ENCODE measurements at places on chromosomes 5 and 9.

DNA sequence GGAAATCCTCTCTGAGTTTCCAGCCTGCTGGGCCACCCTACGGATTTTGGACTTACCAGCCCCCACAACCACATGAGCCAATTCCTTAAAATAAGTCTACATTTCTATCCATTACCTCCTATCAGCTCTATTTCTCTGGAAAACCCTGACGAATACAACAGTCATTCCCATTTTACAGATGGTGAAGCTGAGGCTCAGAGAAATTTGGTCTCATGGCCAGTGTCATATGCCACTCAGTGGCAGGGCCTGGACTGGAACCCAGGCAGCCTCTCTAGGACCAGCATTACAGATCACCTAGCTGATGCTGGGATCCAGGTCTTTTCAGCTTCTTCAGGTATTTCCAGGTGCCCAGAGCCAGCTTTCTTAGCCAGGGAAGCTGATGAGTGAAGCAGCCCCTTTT is 45.0 kb upstream of the SH3PXD2B start:
- no peak for DNase-seq

GRCh38 chr5:80103371-80103770 is 68.2 kb downstream of the THBS4 start:
- DNase-seq, result no peak

DNA sequence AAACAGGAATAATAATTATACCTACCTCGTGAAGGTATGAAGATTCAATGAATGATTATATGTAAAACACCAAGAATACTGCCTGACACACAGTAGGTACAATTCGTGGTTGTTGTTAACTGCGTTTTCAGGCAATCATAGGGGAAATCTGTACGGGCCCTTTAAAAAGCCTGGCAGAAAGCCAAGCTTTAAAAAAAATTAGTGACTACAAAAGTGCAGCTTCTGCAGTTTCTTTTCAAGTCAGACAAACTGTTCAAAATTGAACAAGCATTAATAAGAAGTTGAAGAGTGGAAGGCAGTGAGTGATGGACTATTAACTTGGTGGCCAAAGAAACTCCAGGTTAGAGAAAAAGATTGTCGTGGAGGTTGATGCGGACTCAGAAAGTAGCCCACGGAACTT is 85.9 kb upstream of the TRIO start:
- no peak for DNase-seq

- no peak for DNase-seq
These were observed 125.2 kb upstream of the SLC24A2 start for GRCh38 chr9:19914044-19914443.

GRCh38 chr9:81969971-81970370 is 18.6 kb upstream of the SPATA31D1 start:
- DNase-seq, result no peak

GRCh38 chr9:14424983-14425382 is 111.0 kb upstream of the NFIB start:
- no peak for DNase-seq

DNA sequence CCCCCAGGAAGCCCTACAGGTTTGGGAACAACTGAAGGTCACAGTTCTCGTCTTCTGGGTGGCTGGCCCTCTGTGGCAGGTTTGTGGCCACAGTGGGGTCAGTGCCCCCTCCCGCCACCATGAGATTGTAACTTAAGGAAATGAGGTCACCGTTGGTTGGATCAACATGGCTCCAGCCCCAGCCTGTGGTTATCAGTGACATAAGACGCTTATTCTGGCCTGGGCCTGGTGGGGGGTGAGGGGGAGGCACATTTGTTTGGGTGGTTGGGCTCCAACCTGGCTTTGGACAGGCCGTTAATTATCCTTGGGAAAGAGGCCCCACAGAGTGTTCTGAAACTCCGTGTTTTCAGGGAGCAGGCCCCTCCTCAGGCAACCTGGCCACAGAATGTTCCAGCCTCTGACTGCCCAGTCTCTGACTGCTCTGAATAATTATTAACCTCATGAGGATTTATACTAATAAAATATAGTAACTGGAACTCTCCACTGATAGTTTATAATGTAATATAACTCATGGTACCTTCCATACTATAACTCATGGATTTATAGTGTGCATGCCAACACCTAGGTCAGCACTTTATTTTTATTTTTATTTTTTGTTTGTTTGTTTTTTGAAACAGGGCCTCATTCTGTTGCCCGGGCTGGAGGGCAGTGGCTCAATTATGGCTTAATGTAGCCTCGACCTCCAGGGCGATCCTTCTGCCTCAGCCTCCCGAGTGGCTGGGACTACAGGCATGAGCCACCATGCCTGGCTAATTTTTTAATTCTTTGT is 58.0 kb upstream of the RPL26L1 start:
- no peak for DNase-seq

GRCh38 chr9:126523611-126524111 is 90.1 kb upstream of the LMX1B start:
- DNase-seq, result no peak

DNA sequence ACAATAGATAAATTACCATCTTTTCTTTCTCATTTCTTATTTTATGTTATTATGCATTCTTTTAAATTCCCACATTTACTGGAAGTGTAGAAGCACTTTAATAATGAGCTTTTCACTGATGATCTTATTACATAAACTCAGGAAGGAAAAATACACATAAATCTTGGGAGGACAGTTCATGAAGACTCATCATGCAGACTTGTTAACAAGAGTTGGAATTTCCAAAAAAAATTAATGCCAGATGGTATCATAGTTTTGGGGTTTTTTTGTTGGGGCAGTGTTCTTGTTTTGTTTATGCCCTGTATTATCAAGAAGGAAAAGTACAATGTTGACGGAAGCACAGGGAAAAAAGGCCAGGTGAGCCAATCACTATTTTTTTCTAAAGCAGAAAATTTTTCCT is 35.1 kb downstream of the CEMIP2 start:
- no peak for DNase-seq

- no peak for DNase-seq
These were observed 11.8 kb downstream of the QRFP start for GRCh38 chr9:130884542-130885483.

GRCh38 chr9:69283003-69283402 is 42.0 kb upstream of the ENTREP1 start:
- DNase-seq, result no peak

DNA sequence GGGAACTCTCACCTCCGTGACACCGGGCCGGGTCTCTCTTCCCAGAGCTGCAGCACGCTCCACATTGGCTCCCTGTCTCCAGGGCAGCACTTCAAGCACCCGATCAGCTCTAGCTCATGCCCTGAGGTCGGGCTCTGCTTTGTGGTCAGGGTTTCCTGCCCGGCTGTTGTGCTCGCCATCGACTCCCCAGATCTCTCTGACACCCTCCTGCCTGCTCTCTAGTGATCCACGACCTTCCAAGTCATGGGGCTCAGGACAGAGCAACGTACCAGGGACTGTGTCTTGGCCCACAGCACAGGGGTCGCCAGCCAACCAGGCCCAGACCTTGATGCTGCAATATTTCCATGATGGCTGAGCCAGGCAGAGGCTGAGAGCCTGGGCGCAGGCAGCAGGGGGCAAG is 45.1 kb downstream of the PRRT1B start:
- no peak for DNase-seq

DNA sequence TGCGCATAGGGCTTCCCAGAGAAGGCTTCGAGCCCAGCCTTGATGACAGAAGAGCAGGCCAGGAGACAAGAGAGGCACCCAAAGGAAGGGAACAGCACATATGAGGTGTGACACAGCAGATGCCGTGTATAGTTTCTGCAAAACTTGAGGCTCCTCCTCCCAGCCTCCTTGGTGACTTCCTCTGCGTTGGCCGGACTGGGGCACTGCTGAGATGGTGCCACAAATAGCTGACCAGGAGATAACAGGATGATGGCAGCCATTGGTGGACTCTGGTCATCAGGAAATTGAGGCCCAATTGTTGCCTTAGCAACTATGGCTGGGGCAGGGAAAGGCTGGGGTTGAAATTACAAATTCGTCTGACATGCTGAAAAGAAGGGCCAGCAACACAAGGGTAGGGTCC is 4.8 kb upstream of the ZNF79 start:
- DNase-seq, result no peak

- no peak for DNase-seq
These were observed 3.9 kb upstream of the RABGAP1 start for GRCh38 chr9:122936883-122937282.

- DNase-seq, result no peak
These were observed 7.6 kb downstream of the BARX1 start for GRCh38 chr9:93947409-93948070.

GRCh38 chr9:84861455-84861854 is 191.9 kb downstream of the NTRK2 start:
- no peak for DNase-seq

DNA sequence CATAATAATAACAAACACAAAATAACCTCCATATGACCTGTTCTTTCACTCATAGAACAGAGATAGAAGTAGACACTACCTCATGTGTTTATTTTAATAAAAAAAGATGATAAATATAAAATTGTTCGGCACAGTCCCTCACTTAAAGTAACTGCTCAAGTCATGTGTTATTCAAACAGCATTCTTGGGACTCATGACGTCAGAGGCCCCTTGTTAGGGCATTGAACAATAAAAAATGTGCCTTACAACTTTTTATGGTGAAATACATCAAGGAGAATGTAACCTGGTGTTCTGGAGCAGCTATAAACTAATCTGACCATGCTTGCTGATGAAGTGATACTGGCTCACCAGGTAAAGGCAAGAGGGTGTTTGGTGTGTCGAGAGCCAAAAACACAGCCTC is 12.2 kb upstream of the NDFIP1 start:
- DNase-seq, result no peak

- DNase-seq, result no peak
These were observed 8.7 kb upstream of the FBN2 start for GRCh38 chr5:128546658-128547281.

GRCh38 chr5:129216001-129216400 is 121.5 kb downstream of the ISOC1 start:
- DNase-seq, result no peak

- DNase-seq, result no peak
These were observed 36.2 kb upstream of the PRDM12 start for GRCh38 chr9:130627896-130628792.

GRCh38 chr5:83378624-83379289 is 92.8 kb upstream of the VCAN start:
- no peak for DNase-seq

DNA sequence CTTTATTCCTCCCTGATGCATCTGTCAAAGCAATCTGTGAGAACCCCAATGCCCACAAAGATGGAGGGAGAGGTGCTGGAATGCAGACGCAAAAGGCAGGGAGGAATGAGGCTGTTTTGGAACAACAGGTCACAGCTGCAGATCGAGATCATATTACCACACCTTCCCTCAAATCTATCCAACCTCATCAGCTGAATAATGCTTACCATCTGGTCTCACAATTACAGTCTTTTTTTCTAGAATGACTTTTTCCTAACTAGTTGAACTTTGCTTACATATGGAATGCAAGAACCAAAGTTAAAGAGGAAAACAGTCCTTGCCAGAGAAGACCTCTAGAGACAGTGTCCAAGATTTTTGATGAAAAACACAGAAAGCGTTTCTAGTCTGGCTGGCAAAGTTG is 158.1 kb downstream of the LPAR1 start:
- no peak for DNase-seq

DNA sequence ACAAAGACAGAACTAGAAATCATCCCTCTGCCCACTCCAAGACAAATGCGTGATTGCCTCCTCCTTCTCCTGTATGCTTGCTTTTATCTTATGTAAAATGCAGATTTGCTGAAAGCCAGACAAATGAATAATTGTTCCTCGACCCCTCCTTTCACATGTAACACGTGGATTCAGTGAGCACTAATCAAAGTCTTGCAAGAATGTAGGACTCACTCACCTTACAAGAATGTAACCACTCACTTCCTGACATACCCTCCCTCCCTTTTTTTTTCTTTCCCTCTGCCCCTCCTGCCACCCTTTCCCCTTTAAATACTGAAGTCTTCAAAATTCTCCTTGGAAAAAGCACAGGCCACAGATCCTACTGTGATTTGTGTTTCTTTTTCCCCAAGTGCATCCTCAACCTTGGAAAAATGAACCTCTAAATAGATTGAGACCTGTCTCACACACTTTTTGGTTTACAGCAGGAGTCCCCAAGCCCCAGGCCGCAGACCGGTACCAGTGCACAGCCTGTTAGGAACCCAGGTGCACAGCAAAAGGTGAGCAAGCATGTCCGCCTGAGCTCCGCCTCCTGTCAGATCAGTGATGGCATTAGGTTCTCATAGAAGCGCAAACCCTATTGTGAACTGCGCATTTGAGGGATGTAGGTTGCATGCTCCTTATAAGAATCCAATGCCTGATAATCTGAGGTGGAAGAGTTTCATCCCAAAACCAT is 29.4 kb upstream of the HSD17B3 start:
- no peak for DNase-seq

DNA sequence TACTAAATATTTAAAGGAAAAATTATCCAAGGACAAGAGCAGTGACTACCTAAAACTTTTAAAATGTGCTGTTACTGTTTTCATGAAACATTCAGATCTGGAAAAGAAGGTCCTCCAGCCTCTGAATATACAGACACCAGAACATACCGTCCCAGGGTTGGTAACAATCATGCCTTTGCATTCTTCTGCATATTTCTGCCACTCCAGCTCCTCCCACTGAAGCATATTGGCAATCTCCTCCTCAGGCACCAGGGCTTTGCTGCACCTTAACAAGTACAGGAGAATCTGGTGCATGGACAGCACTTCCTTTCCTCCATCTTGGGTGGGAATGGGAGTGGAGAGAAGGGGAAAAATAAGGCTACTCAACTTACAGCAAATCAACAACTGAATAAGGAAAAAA is 60.0 kb downstream of the DROSHA start:
- DNase-seq, result no peak

DNA sequence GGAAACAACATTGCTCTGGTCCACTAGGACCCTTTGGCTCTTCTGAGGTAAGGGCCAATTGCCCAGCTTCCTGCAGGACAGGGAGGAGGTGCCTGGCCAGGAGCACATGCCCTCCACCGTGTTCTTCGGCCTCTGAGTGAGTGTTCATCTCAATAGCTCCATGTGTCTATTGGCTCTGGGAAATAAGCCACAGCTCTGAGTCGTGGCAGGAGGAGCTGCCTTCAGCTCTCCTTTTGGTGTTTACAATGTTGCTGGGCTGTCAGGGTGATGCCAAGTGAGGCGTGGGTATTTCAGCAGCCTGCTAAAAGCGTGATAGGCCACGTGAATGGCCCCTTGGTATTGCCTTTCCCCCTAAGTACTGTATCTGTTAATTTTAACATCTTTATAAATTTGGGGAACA is 26.6 kb downstream of the GADD45G start:
- DNase-seq, result no peak

DNA sequence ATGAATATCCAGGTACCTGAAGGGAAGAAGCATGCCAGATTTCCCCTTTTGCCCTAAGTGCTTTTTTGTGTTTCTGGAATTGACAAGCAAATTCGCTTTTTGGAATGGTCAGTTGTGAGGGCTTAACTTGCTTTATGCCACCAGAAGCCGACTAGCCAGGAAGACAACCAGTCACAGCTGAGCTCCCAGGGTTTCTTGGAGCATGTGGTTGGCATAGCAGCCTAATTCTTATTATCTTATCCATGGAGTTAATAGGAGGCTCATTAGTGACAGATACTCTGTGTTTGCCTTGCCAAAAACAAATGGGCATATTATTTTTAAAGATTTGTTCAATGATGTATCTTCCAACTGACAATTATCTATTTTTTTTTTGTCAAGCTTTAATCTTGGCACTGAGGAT is 500.7 kb downstream of the PTPRD start:
- no peak for DNase-seq

- DNase-seq, result no peak
These were observed 2.2 kb downstream of the LMX1B start for GRCh38 chr9:126615791-126616447.

GRCh38 chr5:59062986-59063683 is 480.3 kb downstream of the RAB3C start:
- no peak for DNase-seq

All from stimulated activated CD4-positive, alpha-beta T cell treated with anti-CD3 and anti-CD28 coated beads, Interleukin-1b, Interleukin-23, amount 100 ng/mL, for 1 hour (primary cell).